ENCODE measurements at places on chromosomes 1 and 21.

GRCh38 chr1:230573658-230574057 is 68.6 kb upstream of the COG2 start:
- no peak for DNase-seq

- DNase-seq, result no peak
Observed at GRCh38 chr1:63966016-63966415, 192.2 kb downstream of the ROR1 start.

- no peak for DNase-seq
Observed at GRCh38 chr1:9010781-9011323, 15.4 kb downstream of the SLC2A7 start.

DNA sequence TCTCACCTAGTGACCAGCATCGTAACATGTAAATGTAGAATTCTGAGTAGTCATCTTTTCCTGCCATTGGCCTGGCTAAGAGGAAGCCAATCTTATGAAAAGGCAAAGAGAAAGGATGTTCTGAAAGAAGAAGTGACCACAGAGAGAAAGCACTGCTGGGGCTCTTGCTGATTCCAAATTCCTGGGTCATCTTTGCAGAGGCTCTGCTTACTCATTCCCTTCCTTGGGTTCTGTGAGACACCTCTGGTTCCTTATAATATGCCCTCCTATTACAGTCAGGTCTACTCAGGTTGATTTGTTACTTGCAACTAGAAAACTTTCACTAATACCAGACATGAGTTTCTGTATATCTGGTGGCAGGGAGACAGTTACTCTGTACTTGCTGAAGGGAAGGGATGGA is 198.8 kb upstream of the C8B start:
- DNase-seq, result no peak
